ENCODE measurements at places on chromosomes 5 and 9.

DNA sequence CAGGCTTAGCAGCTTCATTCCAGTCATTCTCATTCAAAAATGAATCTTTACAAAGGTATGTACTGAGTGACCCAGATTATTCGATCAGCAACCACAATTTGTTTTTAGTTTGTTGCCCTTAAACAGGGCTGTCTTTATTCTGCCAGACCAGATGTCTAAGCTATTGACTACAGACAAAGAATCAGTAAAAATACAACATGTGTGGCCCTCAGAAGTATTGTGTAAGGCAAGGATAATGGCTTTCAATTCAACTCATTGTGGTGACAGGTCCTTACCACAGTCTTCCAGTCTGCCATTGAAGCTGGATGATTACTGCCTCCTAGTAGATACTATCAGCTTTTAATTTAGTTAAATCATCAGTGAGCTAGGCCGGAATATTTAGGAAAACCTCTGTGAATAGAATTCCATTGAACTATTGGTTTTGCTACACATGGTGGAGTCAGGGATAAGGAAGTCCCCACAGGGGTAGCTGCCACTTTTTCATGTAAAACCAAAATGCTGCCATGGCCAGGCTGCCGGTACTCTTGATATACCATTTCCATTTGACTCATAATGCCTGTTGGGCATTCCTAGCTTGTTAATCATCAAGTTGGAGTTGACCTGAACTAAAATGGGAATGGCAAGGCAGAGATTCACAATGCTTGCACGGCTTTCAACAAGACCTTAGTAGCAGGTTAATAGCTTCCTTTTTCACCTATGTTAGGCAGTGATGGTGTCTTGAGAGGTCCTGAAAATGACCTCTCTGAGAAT, 175.6 kb downstream of the MEF2C start:
- no peak for DNase-seq

DNA sequence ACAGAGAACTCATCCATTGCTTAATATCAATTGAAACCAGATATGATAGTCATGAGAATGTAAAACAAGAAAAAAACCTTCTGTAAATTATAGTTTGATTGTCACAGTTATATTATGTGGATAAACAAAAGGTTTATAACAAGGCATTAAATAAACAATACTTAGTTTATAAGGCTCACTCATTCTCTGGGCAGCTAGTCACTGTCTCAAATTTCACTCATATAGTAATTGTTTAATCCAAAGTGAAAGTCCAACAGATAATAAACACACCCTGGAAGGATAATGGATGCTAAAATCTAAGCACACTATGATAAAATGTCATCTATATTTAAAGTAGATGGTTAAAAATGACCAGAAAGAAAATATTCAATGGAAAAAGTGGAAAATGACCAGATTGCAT, 30.8 kb upstream of the SLC12A2 start:
- DNase-seq, result no peak

- DNase-seq, result no peak
These were observed 156.2 kb downstream of the RGS3 start for GRCh38 chr9:113619491-113620376.

DNA sequence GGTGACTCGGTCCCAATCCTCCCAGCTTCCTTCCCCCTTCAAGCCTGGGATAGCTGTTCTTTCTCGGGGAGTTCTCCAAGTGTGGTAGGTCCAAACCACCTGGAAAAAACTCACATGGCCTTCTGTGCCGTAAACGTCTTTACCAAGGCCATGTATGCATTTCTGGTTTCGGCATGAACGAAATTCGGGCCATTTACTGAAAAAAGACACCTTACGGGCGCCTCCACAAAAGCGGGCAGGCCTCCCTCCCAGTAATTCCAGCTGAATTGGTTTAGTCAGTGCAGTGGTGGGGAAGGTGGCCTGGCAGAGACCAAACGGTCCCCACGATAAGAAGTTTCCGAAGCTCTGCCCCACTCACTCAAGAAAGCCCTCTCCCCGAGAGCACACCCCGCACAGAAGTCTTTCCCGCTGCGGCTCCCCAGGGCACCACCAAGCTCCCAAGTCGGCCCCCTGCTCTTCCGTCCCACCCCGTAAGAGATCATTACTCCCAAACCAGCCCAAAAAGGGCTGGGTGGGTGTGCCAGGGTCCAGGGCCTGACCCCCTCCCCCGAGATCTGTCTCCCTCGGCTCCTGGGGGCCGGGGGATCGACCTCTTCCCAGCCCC, 86.3 kb upstream of the MELK start:
- DNase-seq, result no peak

GRCh38 chr5:23631302-23632045, 124.1 kb downstream of the PRDM9 start:
- DNase-seq, result no peak

GRCh38 chr5:160324886-160325285, 12.5 kb upstream of the CCNJL start:
- no peak for DNase-seq

- no peak for DNase-seq
These were observed 22.7 kb upstream of the CCDC180 start for GRCh38 chr9:97284798-97285197.

DNA sequence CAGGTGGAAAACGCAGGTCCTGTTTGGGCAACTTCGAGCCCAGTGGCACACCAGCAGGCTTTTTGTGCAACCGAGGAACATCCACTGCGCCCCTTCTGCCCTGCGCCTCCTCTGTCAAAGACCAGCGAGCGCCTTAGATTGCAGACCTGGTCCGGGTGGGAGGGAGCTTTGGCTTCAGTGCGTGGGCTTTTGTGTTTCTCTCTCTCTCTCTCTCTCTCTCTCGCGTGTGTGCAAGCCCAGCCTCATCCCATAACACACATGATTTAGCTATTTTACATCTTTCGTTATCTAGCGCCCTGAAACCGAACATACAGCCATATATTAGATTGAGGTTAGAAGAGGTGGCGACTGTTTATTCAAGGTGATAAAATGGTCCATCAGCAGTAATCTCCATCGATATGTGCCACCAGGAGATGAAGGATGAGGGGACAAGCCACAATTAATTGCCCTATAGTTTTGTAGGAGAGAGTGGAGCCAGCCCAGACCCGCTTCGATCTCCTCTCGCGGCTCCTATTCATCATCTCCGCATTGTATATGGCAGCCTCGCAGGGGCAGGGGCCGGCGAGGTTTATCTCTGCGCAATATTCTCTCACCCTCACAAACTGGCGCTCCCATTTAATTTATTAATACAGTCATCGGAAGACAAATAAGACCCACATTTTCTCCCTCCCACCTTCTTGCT, 5.3 kb downstream of the PRDM6 start:
- DNase-seq, result no peak

DNA sequence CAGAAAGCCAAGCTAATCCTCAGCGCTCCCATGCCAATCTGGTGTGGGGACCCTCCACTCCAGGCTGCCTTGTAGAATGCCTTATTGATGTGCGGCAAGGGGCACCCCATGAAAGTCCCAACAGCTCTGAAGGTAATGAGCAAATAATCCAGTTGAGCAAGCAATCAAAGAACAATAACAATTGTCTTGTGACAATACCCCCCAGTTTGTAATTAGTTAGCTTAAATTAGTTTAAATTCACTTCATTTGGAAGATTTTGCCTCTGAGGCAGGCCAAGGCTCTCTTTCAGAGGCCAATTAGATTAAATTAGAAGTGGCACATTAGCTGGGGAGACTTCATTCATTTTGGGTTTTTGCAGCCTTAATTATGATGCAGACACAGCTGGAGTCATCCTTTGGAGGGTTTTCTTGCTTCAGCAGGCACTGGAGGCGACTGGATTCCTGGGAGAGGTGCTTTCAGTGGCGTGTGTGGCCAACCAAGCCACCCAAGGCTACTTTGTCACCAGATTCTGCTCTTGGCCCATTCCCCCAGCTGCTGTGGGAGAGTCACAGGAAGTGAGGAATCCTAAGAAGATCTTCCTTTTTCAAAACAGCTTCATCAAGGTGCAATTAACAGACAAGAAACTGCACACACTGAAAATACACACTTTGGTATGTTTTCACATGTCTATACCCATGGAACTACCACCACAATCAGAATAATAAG, 17.9 kb upstream of the FBP1 start:
- DNase-seq, result no peak

DNA sequence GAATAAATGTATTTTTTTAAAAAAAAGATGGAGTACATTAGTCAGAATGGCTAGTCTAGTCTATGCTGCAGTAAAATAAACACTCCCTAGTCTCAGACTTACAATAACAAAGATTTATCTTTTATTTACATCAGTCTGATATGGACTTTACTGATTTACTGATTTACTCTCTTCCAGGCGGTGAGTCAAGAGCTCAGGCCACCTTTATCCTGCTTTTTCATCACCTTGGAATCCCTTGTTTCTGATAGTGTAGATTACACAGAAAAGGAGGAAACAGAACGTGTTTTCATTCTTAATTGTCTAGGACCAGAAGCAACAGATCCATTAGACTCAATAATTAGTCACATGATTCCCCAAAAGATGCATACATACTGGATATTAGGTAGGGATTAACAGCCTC, 290.1 kb upstream of the TRPC7 start:
- DNase-seq, result no peak

- no peak for DNase-seq
These were observed 57.1 kb downstream of the ENTREP1 start for GRCh38 chr9:69382135-69382534.

DNA sequence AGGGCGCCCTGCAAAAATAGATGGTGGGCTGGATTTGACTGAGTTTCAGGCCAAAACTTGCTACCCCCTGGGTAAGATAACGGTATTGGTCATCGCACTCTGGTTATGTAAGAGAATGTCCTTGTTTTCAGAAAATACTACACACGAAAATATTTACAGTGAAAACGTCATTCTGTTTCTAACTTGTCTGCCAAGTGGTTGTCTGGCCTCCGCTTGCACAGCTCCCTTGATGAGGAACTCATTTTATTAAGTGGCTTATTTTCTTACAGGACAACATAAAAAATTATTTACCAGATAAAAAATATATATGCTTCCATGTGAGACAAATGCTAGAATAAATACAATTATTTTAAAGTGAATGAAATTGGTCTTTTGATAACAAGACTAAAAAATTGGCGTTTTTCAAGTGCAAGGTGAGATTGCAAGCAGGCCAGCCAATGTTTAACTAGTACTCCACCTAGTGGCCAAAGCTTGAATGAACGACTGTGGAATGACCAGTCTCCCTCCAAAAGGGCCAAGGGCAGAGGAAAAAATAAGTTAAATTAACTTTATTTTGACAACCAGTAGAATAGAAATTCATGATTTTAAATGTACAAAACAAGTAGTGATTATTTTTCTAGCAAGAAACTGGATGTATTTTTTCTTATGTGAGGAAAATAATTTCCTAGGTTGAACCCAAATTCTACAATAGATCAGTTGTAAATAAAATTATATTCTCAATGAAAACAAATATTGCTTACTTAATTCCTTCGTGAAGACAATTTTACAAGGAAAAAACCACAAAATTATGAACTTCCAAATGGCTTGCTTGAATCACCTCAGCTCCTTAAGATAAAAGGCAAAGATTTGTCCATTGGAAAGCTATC, 93.2 kb downstream of the ZFAND5 start:
- DNase-seq, result peak; percentile 47

DNA sequence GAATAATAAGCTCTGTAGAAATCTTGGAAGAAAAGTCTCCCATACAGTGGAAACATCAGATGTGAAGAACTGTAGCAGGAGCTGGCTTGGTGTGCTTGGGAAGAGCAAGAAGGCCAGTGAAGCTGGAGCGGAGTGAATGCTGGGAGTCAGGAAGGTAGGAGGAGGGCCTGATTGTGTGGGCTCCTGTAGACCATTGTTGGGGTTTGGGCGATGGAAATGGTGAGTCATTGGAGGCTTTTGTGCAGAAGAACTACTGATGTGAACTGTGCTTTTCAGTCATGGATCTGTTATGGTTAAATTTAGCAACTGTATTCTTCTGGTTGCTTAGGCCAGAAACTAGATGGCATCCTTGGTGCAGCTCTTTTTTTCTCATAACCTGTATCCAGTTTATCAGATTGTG, 2.3 kb downstream of the ICE1 start:
- no peak for DNase-seq

GRCh38 chr5:34618371-34619065, 37.6 kb upstream of the RAI14 start:
- no peak for DNase-seq

DNA sequence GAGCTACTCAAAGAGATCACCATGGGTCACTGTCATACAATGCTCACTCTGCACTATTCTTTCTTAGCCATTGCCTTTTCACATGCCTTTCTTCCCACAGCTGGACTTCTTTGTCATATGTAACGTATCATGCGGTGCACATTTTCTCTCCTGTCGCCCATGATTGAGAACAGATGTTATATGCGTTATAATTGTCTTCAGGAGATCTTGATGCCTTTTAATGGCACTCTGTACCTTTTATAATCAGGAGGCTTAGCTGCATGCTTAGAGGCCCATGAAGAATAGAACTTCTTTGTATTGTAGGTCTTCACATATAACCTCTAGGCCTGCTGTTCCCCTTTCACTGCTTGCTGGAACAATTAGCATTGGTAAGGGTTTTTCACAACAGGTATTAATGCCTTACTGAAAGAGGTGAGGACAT, 436.1 kb downstream of the CDH10 start:
- no peak for DNase-seq

DNA sequence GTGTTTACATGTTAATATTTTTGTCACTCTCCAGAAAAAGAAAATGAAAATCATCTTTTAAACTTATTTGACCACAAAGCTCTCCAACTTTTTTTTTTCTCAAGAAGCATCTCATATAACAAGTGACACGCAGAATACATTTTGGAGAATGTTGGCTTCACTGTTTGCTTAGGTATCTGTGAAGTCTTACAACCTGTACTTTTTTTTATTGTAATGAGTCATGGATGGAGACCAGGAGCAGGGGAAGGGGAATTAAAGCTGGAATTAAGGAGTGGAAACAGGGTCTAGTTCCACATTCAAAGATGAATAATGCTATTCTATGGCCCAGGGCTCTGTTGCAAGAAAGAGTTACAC, 211.9 kb downstream of the MAN2A1 start:
- no peak for DNase-seq

- peak; percentile 50 for DNase-seq
These were observed 6.3 kb downstream of the SPTAN1 start for GRCh38 chr9:128558431-128559310.

DNA sequence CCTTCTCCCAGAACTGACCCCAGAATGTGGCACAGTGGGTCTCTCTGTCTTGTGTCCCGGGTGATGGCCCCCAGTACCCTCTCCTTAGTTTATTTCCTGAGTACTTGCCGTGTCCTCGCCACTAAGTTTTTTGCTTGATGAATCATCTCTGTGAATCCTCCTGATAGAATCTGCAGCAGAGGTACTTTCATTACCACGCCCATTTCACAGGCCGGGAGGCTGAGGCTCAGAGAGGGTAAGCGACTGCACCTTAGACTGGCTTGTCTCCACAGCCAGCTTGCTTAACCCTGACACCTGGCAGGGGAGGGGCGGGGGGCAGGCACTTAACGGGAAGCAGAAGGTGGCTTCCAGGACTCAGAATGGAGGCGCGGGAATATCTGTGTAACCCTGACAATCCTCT, 7.9 kb upstream of the IER5L start:
- DNase-seq, result no peak
